NCI-H1105 (cell line): ENCODE measurements at places on chromosomes 2 and 18.

DNA sequence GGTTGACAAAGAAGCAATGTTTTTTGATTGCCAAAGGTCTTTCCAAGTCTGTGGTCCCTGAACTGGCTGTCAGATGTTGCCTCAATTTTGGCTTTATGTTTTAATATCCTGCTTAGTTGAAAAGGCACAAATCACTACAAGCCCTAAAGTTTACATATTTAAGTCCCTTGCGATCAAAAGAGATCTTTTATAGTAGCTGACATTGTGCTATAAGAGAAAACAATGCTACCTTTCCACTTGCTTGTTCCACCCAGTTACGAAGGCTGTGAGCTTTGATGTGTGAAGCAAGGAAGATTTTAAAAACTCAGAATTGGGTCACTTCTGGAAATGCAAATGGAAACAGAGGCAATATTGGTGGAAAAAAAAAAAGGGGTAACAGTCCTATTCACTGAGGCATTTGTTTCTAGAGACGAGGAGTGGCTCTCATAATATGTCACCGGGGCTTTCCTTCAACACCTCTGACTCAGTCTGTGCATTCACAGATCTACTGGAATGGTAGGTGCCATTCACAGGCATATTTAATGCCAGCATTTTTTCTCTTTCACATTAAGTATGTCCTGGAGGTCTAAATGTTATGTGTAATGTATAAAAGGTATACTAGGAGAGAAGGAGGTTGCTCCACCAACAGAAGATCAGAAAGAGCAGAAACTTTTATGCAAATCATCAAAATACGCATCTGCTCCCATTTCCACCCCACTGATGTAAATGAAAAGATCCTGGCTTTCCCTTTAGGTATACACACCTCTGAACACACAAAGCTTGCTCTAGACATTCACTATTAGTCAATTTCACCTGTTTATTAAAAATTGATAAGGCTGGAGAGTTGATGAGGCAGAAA lies 91.8 kb downstream of the TGIF1 start:
- no peak for DNase-seq

DNA sequence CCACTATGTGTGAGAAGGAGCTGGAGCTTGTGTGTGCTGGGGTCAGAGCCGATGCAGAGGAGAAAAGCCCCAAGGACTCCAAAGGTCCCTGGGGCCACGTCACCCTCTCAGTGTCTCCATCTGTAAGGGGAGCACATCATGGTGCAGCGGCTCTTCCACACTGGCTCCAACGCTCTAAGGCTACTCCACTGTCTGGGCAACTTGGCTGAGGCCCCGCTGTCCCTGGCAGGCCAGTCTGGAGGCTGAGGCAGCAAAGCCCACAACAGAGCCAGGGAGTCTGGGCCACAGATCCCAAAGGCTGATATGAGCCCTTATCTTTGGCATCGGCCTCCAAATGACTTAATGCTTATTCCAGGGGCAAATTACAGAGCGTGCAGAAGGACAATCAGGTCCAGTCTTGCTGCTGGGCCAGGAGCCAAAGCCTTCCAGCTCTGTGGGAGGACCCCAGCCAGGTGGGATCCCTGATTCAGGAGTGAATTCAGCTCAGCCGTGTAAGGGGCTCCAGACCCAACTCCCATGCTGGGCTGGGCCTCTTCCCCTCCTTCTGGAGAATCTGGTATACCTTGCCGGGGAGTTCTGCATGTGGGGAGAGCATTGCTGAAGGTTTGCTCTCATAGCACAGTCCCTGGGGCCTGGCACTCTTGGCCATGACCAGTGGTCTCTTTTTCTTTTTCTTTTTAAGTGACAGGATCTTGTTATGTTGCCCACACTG lies 1.8 kb upstream of the DUSP2 start:
- peak; percentile 85 for DNase-seq

- peak; percentile 24 for DNase-seq
These were observed 47.9 kb downstream of the KIF5C start for GRCh38 chr2:148922776-148923475.

DNA sequence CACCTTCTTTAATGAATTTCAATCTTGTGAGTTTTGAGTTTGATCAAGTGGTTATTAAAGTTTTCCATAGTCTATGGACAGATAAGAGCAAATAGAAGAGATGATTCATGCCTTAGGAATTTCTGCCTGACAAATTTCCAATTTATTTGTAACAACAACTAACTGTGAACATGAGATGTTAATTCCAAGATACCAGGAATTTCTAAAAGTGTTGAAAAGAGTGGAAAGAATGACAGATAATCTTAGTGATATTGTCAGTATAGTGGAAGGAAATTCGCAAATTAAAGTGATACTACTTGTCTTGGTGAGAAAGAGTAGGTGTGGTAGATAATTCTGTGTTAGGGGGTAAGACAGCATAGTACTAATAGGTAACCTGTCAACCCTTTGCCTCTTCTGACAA lies 82.4 kb downstream of the AGPS start:
- DNase-seq: no peak

DNA sequence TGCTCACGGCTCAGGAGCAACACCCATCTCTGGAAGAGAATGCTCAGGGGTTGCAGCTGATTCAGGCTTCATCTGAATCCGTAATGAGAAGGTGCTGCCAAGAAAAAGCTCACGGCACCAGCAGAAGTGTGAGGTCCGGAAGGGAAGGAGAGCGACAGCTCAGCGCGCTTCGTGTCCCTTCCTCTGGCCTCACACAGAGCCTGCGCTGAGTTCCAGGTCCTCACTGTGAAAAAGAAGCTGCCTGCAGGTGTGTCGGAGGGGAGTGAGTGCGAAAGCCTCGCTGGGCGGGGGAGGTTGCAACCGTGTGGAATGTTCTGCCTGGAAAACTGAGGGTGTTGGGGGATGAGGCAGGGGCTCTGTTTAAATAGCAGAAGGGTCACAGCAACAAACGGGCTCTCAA lies 76.2 kb upstream of the TWIST2 start:
- DNase-seq: no peak
